ENCODE measurements at places on chromosomes 6 and 20.

- no peak for DNase-seq
Measured at GRCh38 chr6:7479801-7480266, 61.6 kb upstream of the DSP start.

DNA sequence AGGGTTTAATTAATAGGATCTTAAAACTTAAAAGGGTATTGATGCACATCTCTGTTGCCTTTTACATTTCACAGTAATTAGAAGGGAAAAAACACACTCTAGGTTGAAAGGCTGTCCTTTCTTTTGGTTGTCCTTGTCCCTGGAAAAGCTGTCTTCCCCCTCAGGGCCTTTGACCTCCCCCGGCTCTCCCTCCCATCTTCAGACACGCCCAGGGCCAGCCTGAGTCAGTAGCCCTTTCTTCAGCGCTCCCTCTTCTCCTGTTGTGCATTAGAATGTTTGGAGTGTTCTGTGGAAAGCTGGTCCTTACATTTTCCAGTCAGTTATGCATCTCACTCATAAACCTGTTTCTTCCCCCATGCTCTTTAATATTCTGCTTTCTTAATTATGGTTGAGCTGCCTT is 157.0 kb downstream of the MTHFD1L start:
- DNase-seq, result no peak

DNA sequence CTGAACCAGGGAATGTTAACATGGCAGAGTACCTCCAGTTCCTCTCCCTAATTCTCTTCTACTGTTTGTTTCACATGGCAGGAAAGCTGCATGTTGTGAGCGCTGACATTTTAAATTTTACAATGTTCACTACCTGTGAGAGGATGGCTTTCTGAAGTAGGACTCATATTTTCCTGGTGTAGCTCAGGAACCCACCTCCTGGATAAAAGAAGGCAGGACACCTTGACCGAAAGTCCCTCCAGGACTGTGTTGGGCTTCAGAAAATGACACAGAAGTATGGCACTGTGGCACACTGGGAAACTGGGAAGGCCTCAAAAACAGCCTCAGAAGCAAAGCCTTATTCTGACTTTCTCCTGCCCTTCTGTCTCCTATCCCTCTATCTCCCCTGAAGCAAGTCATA is 33.3 kb downstream of the PTPRK start:
- DNase-seq, result peak; percentile 7

DNA sequence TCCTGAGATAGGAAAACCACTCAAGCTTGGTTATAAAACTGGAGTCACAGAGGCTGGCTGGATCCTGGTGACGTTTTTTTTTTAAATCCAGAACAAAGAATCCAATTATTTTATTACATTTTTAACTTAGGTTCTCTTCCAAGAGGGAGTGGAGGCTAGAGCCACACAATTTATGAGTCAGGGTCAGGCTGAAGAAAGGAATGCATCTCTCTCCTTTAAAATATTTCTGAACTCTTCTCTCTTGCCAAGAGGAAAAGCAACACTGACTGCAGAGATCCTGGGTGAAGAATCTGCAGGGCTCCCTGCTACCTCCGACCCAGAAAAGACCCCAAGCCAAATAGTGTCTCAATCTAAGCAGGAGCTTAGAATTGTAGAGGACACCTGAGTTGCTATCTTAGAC is 88.5 kb upstream of the SSTR4 start:
- no peak for DNase-seq

GRCh38 chr20:47985092-47985850 is 200.0 kb upstream of the SULF2 start:
- DNase-seq, result peak; percentile 62

DNA sequence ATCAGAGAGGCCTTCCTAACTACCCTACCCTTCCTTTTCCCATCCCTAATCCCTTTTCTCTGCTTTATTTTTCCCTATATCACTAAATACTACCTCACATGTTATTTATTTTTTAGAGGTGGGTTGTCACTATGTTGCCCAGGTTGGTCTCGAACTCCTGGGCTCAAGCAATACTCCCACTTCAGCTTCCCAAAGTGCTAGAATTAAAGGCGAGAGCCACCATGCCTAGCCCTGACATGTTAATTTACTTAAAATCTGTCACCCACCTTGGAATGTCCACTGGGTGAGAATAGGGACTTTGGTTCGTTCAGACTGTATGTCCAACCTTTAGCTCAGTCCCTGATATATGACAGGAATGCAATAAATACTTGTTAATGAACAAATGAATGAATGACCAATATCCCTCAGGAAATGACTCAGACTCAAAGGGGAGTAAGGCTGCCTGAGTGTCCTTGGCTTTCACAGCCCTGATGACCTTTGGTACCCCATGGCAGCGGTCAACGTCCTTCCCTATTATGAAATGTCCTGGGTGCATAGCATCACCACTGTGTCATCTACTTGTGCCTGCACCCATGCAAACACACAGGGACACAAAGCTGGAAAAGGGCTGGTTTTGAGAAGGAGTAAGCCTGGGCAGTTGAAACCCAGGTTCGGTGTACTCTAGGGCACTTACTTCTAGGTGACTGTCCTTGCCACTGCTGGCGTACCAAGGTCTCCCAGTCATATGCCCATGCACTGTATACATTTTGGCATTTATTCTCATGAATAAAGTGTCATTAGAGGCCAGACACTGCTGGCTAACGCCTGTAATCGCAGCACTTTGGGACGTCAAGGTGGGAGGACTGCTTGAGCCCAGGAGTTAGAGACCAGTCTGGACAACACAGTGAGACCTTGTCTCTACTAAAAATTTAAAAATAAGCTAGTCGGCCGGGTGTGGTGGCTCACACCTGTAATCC is 26.5 kb downstream of the BCL2L1 start:
- DNase-seq, result no peak

DNA sequence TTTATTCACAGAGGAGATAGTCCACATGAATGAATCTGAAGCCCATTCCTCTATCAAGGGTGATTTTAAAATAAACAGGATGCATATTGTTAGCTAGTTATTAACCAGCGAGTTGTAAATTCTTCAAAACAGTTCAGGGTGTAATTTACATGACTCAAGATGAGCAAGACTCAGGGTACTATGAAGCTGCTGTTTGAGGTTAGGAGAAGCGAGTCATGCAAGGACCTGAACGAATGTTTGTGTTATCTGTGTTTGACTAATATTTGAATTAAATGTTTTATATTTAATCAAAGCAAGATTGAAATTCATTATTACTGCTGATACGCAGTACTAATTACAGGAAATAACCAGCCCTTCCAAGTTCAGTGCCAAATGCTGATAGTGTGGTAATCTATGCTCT is 191.1 kb downstream of the SAMD5 start:
- DNase-seq, result no peak

DNA sequence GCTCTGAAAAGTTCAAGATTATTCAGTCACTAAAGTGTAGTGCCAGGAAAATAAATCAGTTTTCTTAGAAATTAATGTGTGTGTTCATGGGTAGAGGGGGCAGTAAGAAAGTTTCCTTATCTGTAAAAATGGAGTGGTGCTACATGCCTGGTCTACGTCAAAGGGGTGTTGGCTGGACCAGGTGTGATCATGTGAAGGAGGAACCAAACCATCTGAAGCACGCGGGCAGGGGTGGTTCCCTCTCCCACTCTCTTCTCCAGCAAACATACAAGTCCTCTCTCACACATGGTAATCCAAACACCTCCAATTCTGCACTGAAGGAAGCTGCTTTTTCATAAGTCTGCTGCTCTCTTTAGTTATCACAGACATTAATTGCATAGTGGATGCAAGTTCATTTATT is 63.1 kb downstream of the CLIC5 start:
- DNase-seq, result no peak

- no peak for DNase-seq
Measured at GRCh38 chr20:31607640-31608250, 2.7 kb downstream of the ID1 start.

GRCh38 chr6:62716719-62717118 is 430.7 kb upstream of the KHDRBS2 start:
- no peak for DNase-seq

DNA sequence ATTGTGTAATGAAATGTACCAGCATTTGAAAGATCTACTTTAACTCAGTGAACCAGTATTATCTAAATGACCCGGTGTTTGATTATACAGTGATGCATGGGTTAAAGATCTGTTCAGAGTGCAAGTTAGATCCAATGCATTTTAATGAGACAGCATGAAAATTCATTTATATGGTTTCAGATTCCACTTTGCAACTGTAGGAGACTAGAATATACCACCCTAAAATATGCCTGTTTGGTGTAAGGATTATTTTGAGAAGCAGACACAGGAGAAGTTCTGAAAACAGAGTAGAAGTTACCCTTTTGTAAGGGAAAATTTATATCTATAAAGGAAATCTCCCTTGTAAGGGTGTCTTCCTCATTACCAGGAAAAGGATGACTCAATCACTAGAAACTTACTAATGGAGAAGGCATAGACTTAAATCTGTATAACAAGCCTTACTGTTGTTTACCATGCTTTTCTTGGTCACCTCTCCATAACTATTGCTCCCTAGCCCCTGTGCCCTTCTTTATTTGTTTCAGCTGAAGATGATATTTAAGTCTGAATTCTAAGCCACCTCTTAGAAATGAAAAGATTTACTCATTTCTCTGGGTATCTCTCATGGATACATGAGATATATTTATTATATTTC is 105.4 kb downstream of the NCOA3 start:
- no peak for DNase-seq

GRCh38 chr6:92132457-92132856 is 1286.9 kb downstream of the EPHA7 start:
- no peak for DNase-seq

DNA sequence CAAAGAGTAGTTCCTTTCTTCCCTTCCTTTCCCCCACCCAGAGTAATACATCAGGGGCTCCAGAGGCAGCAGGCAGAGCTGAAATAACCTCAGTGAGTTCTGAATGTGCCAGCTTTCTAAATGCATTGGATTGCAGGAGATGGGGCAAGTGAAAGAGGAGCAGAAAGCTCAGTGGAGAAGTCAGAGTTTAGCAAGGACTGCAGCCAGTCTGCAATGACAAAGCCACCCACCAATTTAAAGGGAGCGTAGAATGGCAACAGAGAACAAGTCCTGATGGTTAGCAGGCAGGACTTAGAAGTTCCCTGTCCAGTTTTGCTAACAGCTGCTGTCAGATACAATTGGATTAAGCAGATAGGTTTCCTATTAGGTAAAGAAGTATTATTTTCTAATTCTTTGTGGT is 203.4 kb upstream of the RIN2 start:
- no peak for DNase-seq

GRCh38 chr20:53183181-53183580 is 211.0 kb downstream of the TSHZ2 start:
- no peak for DNase-seq

GRCh38 chr20:53900380-53900999 is 169.9 kb downstream of the BCAS1 start:
- no peak for DNase-seq

GRCh38 chr6:25388776-25389175 is 109.6 kb downstream of the CARMIL1 start:
- peak; percentile 21 for DNase-seq

DNA sequence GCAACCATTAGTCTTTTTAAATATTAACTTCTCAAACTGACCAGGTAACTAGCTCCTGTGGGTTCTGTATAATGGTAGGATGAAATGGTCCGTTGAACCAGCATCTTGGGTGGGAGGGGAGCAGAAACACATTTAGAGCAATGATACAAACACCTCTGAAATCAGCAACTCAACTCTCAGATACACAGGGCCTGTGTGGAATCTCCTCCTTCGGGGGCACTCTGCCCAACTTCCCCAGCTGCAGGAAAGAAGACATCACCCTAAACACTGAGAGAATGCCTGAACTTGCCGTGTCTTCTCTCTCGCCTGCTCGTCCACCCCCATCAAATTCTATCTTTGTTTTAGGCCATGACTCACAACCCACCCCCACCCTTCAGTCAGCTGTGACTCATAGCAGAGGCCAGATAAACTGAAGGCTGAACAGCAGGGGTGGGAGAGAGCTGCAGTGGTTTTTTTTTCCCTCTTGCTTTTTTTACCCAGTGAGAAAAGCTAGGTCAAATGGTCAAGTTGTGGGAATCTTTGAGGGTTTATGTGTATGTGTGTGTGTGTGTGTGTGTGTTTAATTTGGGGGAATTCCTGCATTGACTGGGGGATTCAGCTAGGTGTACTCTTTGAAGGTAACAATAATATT is 593.4 kb upstream of the JAG1 start:
- no peak for DNase-seq

DNA sequence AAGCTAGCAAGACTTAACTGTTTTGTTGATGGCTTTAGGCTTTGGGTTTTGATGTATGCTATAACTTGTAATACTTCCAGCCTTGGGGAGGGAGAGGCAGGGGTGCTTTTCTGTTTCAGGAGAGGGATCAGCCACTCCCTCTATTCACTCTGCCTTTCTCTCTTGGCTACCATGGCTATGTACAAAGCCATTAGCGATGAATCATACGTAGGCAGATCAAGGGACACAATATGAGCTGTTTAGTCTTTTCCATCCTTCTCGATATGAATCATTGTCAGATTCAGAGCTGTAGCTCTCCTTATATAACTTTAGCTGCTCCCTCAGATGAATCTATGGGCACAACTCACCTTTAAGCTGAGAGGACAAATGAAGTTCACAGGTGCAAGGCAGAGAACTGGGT is 230.6 kb downstream of the TSHZ2 start:
- DNase-seq, result no peak

DNA sequence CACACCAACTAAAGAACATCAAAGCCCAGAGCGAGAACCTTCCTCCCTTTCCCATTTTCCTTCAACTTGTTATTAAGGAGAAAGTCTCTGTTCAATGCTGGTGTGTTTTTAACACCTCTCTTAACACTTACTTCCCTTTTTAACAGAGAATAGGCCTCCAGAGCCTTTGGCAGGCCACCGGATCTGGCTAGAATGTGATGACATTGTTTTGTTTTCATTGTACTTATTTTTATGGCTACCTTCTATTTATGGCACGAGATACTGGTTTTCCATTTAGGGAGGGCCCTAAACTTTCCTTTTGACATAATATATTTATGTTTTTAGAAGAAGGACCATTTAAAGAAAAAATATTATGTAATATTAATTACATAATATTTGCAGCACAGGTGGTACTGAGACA is 21.6 kb downstream of the TCF15 start:
- DNase-seq, result no peak

DNA sequence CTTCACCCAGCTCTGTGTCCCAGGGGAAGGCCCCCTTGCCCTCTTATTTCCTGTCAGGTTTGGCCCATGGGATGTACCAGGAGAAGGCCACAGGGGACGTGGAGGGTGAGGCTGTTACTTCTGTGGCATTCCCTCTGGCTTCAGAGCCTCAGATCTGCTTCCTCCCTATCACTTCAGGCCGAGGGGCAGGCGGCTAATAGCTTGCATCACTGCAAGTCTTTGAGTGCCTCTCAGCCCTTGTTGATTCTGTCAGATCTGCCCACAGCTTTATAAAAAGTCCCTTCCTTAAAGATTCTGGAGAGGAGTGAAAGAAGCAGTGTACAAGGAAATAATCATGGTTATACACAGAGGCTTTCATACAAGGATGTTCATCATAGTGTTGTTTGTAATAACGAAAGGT is 86.9 kb downstream of the LRFN2 start:
- no peak for DNase-seq

- no peak for DNase-seq
Measured at GRCh38 chr6:137051790-137052472, 7.2 kb upstream of the IL20RA start.

All from NAMALWA (cell line).